HFFc6 (cell line): ENCODE measurements at places on chromosomes 11 and 22. TPM values are rescaled to one million over a fixed set of nuclear protein-coding genes. Genes with fewer than 3 reads are reported as not detected.
A peak's percentile ranks its signal among the peaks of the same experiment; 100 is the strongest.

Gene ACER3
- total RNA-seq = 11.2 to 15.3 TPM (median 14.1 TPM) in 3 replicates

DNA sequence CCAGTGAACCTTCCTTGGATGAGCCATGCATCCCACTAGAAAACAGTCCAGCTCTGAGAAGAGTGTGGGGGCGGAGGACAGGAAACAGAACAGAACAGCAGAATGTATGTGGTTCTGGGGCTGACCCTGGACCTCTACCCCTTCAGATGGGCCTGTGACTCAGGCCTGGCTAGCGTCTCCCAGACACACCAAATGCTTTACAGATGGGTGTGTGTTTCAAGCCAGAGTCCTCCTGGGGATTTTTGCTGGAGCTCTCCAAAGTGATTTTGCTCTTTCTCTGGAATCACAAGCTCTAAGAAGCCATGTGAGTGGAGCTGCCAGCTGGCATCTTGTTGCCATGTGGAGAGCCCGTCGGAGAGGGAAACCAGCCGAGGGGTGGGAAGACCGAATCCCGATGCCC lies 13.2 kb upstream of the C1QTNF4 start:
- peak overlapping the region; percentile 77 for H3K27ac ChIP-seq
- H3K27me3 ChIP-seq = peaks cover 5% of the 10 kb centered on the region
- H3K4me1 ChIP-seq = peaks cover 34% of the 10 kb centered on the region
- H3K36me3 ChIP-seq = no peaks in the 10 kb centered on the region
- peak; percentile 81 for DNase-seq

- no peak for DNase-seq
- H3K27ac ChIP-seq = no peak overlapping the region
- no peaks in the 10 kb centered on the region for H3K36me3 ChIP-seq
- H3K4me1 ChIP-seq = no peaks in the 10 kb centered on the region
- no peak overlapping the region for H3K4me3 ChIP-seq
These were observed 8.1 kb upstream of the UPK2 start for GRCh38 chr11:118948000-118948399.

DNA sequence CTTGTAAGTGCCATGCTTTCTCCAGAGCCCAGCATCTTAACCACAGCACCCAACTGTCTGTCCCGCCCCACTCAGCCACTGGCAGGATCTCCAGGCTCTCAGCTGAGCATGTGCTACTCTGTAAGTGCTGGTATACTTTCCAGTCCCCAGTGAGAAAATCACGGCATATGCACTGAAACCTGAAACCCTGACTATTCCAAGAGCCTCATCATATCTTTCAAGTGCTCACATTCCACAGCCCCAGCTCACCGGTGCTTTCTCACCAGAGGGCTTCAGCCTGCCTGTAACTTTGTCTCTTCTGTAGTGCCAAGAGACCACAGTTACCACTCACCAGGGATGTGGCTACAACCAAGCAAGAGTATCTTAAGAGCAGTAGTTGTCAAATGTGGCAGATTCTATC lies 24.4 kb upstream of the PAMR1 start:
- peaks cover 88% of the 10 kb centered on the region for H3K4me1 ChIP-seq
- peak; percentile 97 for DNase-seq
- H3K27me3 ChIP-seq = peaks cover 2% of the 10 kb centered on the region; the same call in 1 of the 2 replicates
- peak overlapping the region; percentile 84 for H3K27ac ChIP-seq
- peak overlapping the region; percentile 31 for H3K4me3 ChIP-seq
- H3K36me3 ChIP-seq = no peaks in the 10 kb centered on the region

DNA sequence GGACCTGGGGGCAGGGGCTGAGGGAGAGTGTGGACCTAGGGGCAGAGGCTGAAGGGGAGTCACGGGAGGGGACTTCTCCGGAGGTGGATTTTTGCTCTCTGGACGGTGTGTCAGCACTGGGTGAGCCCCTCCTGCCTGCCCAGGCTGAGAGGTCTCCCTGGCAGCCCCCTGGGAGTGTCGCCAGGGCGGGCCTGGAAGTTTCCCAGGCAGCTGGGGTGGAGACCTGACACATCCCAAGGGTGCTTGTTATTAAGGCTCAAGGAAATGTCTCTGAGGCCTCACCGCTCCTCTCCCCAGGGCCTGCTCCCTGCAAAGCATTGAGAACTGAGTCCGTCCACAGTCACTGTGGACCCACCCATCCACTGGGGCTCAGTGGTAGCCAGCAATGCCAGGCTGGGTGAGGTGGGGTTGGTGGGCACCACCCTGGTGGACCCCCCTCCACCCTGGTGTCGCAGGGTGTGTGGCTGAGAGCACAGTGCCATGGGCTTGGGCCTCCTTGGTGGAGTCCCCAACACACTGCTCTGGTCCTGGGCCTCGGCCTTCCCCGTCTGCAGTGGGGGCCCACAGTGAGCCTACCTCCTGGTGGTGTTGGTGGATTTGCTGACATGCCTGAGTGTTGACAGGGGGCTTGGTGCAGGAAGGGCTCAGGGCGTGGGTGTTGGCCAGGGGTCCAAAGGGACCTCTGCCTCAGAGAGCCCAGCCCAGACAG lies 2.5 kb downstream of the CD81 start:
- peak overlapping the region; percentile 94 for H3K4me3 ChIP-seq
- peak overlapping the region; percentile 61 for H3K27ac ChIP-seq
- DNase-seq = no peak
- H3K4me1 ChIP-seq = peaks cover 49% of the 10 kb centered on the region
- H3K27me3 ChIP-seq = peaks cover 8% of the 10 kb centered on the region
